ENCODE measurements at places on chromosomes 11 and 22.

DNA sequence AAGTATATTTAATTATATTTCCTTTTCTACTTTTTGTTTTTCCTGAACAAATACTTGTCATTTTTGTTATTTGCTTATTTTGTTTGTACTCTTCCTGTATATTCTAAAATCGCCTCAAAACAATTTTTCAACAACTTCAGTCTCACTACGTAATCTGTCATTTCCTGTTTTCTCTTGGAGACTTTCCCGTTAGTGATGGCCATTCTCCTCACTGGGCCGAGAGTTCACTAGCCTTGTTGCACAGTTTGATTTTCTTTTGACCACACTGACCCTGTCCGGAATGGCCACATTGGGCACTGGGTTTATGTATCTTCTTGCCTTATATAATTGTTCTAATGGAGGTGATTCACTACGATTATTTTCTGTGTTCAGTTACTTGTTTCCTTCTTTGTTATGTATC lies 726.1 kb downstream of the FAM181B start:
- no peak for DNase-seq

GRCh38 chr11:30322826-30323710 lies at the start of gene ARL14EP:
Gene ARL14EP (plus strand): TSS chr11:30323104. CDS start chr11:30330949, 7,845 bp downstream.
- DNase-seq, result peak; percentile 79

GRCh38 chr11:114440121-114440860 lies 1.0 kb downstream of the REXO2 start:
- no peak for DNase-seq

DNA sequence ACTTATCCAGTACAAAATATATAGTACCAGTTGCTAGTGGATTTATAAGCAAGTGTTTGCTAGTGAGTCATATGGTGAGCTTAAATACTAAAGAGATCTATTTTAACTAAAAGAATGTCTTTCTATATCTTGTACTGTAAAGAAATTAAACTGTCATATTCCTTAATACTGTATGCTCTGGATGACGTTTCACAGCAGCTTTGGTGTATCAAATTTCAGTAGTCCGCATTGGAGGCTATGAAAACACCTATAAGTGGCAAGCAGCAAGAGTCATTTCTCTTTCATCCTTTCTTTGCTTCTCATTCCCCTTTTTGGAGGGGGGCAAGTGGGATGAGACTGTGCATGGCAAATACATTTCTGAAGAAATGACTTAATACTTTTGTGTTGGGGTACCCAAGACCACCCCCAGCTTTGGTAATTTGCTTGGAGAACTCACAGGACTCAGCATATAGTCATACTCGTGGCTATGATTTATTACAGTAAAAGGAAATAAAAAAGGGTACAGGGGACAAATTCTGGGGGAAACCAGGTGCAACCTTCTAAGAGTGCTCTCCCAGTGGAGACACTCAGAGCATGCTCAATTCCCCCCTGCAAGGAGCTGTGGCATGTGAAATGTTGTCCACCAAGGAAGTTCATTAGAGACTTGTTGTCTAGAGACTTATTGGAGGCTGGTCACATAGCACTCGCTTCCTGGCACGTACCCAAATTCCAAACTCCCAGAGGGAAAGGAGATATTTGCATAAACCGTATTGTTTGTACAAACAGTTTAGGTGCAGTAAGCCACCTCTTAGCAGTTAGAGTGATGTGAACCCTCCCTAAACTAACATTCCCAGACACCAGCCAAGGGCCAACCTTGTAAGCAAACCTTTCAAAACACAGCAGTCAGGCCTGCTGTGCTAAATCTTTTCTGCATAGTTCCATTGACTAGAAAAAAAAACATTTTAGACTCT lies 210.8 kb downstream of the PGR start:
- no peak for DNase-seq

- DNase-seq, result no peak
Observed at GRCh38 chr11:59552844-59553243, 41.5 kb downstream of the OR4D9 start.

GRCh38 chr11:125290263-125290662 lies 125.7 kb downstream of the PKNOX2 start:
- DNase-seq, result no peak

DNA sequence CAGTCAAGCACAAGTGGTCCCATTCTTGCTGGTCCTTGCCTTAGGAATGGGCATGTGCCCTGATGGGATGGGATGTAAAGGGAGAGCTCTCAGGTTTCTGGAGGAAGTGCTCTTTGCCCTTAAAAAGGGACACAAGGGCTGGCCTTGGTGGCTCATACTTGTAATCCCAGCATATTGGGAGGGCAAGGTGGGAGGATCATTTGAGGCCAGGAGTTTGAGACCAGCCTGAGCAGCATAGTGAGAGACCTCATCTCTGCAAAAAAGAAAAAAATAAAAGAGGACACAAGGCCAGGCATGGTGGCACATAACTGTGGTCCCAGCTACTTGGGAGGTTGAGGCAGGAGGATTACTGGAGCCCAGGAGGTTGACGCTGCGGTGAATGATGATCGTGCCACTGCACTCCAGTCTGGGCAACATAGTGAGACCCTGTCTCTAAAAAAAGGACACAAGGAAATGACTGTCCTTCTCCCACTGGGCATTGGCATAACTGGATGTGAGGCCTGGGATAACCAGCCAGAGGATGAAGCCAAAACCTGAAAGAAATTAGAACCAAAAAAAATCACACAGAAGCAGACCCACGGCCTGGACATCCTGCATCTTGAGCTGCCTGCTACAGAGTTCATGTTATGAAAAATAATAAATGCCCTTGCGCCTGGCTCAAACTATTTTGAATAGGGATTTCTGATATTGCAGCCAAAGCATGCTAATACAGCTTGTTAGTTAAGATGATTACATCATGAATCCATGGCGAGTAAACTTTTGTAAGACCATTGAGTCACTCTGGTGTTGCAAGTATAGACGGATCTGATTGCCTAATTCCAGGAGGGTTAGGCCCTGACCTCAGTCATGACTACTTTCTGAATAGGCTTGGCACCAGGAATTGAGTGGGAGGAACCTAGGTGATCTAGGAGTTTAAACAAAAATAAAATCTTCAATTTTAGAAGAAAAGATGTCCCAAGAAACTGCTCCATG lies 12.9 kb upstream of the CRKL start:
- DNase-seq, result peak; percentile 85

GRCh38 chr22:42697542-42698013 lies 23.1 kb downstream of the A4GALT start:
- no peak for DNase-seq

DNA sequence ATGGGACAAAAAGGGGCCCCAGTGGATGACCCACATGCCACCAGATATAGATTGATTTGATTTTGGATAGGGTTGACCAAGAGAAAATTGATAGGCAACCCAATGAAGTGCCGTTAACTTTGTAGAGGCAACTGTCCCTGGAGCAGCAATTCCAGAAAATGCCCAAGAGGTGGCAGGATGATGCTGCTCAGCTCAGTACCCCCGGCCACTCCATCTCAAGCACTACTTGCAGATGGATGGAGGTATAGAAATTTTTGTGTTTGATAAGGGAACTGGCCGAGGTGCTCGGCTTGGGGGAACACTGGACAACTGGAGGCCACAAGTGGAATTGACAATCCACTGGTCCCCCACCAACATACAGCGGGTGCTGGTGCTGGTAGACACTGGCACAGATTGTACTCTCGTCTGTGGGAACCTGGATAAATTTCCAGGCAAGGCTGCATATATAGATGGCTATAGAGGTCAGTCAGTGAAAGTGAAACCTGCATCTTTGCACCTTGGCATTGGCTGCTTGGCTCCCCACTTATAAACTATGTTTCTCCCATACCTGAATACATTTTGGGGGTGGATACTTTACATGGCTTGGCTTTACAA lies 86.3 kb downstream of the CCDC83 start:
- no peak for DNase-seq

- no peak for DNase-seq
Observed at GRCh38 chr11:61516675-61517572, 8.4 kb downstream of the LRRC10B start.

DNA sequence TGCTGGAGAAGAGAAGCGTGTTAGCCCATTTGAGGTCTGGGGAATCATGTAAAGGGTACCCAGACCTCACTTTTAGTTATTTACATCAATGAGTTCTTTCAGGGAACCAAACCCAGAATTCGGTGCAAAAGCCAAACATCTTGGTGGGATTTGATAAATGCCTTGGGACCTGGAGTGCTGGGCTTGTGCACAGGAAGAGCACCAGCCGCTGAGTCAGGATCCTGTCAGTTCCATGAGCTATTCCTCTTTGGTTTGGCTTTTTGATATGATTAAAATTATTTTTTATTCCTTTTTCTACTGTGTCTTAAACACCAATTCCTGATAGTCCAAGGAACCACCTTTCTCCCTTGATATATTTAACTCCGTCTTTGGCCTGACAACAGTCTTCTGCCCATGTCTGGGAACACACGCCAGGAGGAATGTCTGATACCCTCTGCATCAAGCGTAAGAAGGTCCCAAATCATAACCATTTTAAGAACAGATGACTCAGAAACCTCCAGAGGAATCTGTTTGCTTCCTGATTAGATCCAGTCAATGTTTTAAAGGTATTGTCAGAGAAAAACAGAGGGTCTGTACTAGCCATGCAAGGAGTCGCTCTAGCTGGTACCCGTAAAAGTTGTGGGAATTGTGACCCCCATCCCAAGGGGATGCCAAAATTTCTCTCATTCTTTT lies 65.2 kb downstream of the ALX4 start:
- DNase-seq, result no peak

GRCh38 chr11:90629229-90629806 lies 406.5 kb upstream of the CHORDC1 start:
- no peak for DNase-seq

DNA sequence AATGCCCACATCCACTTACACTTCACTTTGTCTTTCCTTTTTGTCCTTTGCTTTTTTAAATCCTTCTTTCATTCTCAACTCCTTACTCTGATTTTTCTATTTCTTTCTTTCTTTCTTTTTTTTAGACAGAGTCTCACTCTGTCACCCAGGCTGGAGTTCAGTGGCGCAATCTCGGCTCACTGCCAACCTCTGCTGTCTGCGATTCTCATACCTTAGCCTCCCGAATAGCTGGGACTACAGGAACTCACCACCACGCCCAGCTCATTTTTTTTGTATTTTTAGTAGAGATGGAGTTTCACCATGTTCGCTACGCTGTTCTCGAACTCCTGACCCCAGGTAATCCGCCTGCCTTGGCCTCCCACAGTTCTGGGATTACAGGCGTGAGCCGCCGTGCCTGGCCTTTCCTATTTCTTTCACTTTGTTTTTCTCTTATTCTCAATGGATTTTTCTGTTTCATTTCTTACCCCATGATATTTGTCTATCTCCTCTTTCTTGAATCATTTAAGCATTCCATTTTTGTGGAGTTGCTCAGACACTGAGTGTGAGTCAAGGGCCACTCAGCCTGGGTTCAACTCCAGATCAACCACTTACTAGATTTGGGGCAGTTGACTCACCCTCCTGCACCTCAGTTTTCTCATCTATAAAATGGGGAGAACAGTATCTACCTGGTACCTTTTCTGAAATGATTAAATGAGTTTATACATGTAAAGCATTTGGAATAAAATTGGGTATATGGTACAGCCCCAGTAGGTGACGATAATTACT lies 7.6 kb downstream of the KCNJ5 start:
- no peak for DNase-seq

DNA sequence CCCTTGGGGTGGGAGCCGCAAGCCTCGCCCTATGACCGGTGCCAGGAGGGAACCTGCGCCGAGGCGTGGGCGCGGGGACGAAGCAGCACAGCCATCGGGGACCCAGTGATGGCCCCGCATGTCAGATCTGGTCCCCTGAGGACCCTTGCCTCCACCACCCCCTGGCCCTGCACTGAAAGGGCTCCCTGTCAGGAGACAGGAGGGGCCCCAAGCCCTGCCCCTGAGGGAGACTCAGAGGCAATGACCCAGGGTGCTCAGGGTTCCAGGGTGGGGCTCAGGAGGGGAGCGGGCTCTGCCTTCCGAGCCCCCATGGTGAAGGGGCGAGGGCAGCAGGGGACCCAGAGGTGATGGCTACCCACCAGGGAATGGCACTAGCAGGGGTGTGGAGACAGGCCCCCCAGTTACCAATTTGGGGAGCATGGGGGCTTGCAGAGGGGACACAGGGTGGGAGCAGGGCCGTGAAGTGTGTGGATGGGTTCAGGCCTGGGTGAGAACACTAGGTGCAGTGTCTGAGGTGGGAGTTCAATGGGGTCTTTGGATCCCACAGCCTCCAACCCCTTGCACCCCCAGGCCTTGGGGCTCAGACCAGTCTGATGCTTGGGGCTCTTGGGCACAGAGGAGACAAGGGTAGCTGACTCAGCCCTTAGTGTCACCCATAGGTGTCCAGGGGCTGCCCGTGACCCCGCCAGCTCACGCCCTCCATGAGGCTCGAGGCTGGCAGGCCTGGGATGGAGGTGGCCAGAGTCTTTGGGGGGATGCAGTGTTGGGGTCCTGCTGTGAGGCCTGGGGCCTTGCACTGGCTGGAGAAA lies 499 bp downstream of the LRRC56 start:
- DNase-seq, result no peak

DNA sequence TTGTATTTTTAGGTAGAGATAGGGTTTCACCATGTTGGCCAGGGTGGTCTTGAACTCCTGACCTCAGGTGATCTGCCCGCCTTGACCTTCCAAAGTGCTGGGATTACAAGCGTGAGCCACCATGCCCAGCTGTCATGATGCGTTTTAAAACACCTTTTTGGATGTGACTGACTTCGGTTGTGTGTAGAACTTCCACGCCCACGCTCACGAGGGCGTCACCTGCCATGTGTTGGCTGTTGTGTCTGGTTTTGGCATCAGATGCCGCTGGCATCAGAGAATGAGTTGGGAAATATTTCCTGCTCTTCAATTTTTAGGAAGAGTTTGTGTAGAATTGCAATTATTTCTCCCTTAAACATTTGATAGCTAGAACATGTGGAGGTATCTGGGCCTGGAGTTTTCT lies 109.1 kb downstream of the KCNQ1 start:
- DNase-seq, result no peak

GRCh38 chr11:27409742-27410141 lies 46.7 kb upstream of the CCDC34 start:
- DNase-seq, result no peak

DNA sequence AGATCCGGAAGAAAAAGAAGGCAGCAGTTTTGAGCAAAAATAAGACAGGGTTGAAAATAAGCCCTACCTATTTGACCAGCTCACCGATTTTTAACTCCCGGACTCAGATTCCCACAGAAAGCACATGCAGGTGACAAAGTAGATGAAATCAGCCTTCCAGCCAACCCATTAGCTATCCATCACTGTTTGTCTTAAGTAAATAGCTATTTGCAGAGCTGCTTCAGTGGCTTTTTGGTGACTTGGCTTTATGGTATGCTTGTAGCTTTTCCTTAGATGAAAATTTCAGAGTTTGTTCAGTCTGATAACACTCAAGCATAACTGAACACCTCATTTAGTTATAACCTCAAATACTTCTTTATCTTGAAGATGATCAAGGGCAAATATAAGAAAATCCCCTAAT lies 192.6 kb downstream of the HIPK3 start:
- no peak for DNase-seq

GRCh38 chr11:12160680-12161079 lies 50.3 kb downstream of the MICAL2 start:
- DNase-seq, result no peak

- DNase-seq, result no peak
Observed at GRCh38 chr22:31748490-31748889, 1.4 kb downstream of the PRR14L start.

- DNase-seq, result no peak
Observed at GRCh38 chr22:46374663-46375474, 39.4 kb downstream of the TRMU start.

GRCh38 chr11:123567466-123567865 lies 87.0 kb downstream of the SCN3B start:
- no peak for DNase-seq
